ENCODE measurements at places on chromosomes 3 and 15.

DNA sequence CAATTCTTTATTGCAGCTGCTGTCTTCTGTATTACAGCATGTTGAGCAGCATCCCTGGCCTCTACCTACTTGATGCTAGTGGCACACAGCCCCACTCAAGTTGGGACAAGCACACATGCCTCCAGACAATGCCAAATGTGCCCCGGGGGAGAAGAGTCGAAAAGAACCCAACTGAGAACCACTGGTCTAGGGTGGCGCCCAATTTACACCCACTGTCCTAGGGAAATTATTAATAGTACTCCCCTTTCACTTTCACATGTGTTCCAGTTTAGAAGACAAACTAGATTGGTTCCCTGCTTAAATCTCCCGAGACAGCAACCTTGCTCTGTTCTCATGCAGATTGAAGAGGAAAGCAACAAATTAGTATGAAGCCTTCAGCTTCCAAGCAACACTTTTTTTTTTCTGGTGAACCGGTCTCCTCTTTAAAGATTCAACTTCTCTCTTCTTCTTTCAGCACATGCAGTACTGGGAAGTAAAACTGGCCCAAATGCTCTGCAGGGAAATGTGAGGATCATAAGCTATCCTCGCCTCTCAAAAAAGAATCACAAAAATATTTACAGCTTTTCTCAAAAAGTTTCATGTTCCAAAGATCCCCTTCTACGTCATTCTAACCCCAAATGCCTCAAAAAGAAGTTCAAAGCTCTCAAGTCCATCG is 823.9 kb upstream of the CFAP20DC start:
- DNase-seq, result no peak

GRCh38 chr15:101174152-101174920 is 77.5 kb downstream of the CHSY1 start:
- DNase-seq, result no peak

- no peak for DNase-seq
These were observed 218.1 kb downstream of the TP63 start for GRCh38 chr3:189849262-189849661.

DNA sequence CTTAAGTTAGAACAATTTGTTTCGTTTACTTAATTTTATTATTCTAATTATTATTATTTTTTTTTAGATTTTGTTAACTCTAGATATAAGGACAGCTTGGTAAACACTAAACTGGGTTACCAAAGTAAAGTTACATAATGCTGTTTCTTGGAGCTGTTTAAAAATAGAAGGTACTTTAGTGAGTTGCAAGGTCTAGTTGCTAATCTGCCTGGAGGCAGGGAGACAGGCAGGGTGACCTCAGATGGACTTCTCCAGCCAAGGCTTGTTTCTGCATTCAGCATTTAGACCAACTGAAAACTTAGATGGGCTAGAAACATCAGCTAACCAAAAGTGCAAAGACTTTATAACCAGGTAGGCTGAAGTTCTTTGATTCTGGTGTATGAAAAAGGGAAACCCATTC is 336.4 kb upstream of the GRM7 start:
- DNase-seq, result no peak

DNA sequence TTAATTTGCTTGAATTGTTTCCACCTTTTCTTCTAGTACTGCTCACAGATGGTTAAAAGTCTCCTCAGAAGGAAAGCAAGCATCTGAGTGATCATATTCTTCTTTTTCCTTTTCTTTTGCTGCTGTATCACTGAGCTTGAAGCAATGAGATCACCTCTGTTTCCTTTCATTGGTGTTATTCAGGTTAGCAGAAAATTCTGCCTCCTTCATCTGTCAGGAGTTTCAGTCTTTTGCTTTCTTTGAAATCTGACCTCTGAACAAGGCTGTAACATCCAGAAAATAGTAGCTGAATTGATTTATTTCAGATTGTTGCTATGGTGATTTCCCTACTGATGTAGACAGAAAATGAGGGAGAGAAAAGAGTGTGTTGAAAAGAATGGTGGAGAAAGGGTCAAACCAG is 343.0 kb downstream of the MFSD1 start:
- DNase-seq, result no peak

- no peak for DNase-seq
These were observed 195.0 kb downstream of the RORA start for GRCh38 chr15:61033940-61034677.

DNA sequence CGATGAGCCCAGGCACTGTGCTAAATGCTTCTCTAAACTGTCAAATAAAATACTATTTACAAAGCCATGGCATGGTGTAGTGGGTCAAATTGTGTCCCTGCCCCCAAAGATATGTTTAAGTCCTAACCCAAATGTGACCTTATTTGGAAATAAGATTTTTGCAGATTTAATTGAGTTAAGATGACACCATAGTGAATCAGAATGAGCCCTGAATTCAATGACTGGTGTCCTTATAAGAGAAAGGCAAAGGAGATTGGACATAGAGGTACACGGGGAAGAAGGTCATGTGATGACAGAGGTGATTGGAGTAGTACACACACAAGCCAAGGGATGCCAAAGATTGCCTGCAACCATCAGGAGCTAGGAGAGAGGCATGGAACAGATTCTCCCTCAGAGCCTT is 121.6 kb upstream of the VEPH1 start:
- no peak for DNase-seq

DNA sequence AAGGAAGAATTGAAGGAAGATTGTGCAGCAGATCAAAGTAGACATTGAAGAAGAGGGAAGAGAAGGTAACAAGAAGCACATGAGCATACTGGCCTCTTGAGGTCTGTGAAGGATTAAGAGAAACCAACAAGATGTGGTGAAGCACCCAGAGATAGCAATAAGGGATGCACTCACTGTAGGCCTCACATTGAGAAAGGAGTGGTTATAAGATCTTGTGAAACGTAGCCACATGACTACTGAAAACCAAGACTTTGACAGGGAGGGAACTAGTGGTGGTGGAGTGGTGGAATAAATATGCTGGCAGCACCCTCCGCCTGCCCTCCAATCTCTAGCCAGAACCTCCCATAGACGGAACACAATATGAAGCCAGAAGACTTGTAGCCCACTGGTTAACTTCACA is 651.2 kb downstream of the DIPK2A start:
- no peak for DNase-seq

GRCh38 chr15:96162322-96162721 is 168.2 kb upstream of the NR2F2 start:
- DNase-seq, result no peak

GRCh38 chr3:160643994-160644393 is 33.0 kb upstream of the ARL14 start:
- DNase-seq, result no peak

GRCh38 chr3:161388855-161389254 is 17.5 kb upstream of the SPTSSB start:
- no peak for DNase-seq

DNA sequence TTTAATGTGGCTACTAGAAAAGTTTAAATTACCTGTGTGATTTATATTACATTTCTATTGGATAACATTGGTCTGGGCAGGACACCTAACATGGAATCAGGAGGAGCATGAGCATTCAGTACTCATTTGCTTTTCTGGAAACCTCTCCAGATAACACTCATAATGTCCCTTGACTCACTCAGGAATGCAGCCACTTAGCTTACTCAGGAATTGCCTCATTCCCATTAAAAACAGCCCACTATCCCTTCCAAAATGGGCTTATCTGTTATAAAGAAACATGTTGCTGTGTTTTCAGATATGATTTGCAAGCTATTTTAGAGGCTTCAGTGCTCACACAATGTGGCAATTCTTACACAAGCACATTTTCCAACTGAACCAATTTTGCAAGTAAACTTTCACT is 17.1 kb downstream of the GBE1 start:
- DNase-seq, result no peak

GRCh38 chr3:30894521-30895251 is at the start of gene GADL1:
Gene GADL1 (minus strand): TSS chr3:30894661. CDS start chr3:30894614, 47 bp downstream.
- no peak for DNase-seq

- no peak for DNase-seq
These were observed 33.4 kb downstream of the SH3BP5 start for GRCh38 chr3:15299036-15299435.

DNA sequence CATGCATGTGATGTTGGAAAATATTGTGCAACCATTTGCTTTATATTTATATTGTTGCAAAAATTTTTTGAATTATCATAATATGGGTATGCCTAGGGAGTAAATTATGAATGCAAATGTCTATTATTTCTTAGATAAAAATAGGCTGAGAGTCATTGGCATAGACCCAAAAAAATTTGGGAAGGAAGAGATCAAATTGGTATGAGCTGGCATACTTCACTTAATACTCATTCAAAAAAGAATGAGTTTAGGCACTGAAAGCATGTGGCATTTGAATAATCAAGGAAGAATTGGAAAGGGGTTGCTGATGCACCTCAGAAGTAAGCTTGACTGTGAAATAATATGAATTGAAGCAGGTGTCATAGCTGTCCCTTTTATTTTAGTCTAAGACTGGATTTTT is 764.0 kb upstream of the DPPA4 start:
- no peak for DNase-seq

GRCh38 chr15:74428442-74428787 is 5.3 kb downstream of the SEMA7A start:
- no peak for DNase-seq

DNA sequence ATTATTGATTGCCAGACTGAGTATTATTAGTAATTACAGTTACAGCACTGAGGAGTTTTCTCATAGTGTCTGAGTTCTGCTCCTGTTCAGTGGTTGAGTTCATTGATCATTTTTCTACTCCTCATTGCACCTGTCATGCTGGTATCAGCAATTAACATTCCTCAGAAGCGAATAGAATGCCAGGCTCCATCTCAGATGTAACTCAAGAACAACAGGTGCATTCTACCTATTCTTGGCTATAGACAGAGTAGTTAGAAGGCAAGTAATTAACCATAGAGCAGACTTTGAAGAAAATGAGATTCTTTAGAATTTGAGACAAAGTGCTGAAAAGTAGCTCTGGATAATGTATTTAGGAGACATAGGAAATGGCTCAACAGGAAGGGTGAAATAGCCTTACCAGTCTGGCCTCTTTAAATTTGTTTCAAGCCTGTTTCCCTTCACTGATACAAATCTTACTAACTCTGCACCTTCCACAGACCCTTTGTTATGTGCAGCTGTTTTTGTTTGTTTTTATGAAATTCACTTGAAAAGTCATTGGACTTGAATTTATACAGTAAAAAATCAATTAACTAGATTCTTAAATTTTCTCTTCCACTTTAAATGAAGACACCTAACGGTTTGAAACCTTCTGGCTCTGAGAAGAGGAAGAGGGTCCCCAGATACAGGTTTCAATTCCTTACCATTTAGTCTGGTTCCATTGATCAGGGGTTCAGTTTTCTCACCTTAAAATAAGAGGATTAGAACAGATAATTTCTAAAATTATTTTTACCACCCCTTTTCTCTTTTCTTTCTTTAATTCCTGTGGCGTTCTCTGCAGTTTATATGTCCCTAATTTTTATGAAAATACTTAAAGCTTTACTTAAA is 109.6 kb downstream of the FNDC3B start:
- DNase-seq, result no peak

DNA sequence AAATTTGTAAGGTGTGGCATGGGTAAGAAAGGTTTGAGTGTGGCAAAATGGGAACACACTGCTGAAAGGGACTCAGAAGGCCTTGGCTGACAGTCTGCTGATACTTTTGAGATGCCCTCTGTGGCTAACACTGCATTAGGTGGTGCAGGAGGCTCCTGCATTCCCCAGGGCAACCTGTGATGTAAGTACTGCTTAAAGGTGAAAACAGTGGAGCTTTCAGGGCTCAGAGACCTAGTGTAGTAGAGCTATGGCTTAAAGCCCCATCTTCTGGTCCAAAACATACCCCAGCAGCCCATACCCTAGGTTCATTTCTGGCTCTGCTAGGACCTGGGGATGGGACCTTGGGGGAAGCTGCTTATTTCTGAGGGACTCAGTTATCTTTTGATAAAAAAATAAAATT is 374.1 kb downstream of the ERC2 start:
- no peak for DNase-seq

- DNase-seq, result no peak
These were observed 125.0 kb upstream of the PLXNA1 start for GRCh38 chr3:126857928-126858327.

GRCh38 chr3:172546628-172547214 is 23.5 kb upstream of the TNFSF10 start:
- DNase-seq, result no peak

DNA sequence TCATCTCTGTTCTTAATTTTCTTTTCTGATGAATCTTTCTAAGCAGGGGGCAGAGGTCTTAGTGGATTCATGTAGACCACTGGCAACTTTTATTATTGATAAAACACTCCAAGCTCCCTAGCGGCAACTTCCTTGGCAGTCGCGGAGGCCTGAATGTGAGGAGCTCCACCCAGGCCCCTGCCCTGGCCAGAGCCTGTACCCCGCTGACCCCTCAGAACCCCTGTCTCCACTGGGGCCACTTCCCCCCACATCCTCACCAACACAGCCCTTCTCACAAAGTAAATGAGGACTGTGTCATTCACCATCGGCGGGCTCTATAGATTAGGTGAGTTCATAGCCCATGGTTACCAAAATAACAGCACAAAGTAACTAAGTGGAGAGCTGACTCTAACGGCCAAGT is 111.6 kb downstream of the TPRA1 start:
- no peak for DNase-seq

DNA sequence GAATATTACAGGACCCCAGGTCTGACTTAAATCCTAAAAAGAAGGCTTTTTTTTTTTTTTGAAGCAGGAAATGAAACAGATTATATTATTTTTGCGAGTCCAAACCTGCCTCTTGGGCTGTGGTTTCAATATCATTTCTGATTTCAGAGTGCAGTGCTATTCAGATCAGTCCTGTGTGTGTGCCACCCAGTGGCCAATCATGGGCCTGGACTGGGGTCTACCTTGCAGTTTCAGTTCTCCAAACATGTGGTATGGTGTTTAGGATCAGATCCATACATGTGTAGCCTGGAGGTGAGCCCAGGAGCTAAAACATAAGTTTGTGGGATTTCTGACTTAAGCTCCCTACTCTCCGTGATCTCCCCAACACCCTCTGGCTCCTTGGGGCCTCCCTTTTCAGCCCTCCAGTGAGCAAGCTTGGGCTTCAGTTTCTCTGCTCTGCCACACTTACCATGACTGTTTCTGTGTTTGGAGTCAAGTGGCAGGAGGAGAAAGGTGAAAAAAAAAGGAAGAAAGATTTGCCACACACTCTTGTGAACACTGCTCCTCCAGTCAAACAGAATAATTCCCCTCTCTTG is 12.1 kb upstream of the THSD4 start:
- DNase-seq, result no peak

- DNase-seq, result no peak
These were observed 5.1 kb upstream of the HAPLN3 start for GRCh38 chr15:88900309-88900981.

DNA sequence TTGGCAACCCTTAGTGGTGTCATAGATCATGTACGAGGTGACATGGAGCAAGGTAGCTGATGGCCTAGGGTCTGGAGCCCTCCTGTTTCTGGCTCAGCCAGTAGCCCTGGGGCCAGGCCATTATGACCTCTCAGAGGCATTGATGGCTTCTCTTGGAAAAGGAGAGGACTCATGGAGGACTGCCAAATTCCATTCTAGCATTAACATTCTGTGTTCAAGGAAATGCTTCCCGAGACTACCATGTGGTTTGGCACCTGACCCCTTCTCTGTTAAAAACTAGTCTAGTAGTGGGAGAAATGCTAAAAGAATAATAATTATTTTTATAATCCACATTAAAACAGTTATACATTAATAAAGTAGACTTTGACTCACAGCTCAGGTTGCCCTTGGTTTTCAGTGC is 40.2 kb upstream of the ADAMTSL3 start:
- no peak for DNase-seq

Measured in stimulated activated CD8-positive, alpha-beta memory T cell treated with anti-CD3 and anti-CD28 coated beads, Interleukin-15, amount 100 ng/mL, for 48 hours (primary cell).